ENCODE measurements at places on chromosomes 4 and X. TPM values are rescaled to one million over a fixed set of nuclear protein-coding genes. Genes with fewer than 3 reads are reported as not detected.

DNA sequence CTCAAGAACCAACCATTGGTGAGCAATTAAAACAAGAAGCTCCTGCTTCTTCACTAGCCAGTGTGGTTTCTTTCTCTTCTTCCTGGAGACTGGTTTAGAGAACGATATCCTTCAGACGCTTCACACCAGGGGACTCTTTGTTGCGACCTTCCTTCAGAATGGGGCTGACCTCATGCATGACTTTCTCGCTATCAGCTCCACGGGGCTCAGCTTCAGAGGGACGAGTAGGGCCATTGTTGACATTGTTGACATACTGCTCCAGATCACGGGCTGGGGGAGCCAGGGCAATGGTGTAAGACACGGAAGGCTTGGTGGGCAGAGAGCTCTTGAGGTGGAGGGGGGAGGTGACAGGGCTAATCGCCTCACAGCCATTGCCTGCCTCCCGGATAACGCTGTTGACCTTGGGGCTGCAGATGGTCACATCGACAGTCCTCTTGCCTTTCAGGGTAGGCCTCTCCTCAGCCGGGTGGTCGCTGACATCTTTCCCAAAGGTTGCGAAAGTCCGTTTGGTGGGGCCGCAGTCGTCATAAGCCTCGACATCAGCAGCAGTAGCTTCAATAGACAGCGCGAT lies 113.8 kb downstream of the PCDH19 start:
- no peak for DNase-seq

DNA sequence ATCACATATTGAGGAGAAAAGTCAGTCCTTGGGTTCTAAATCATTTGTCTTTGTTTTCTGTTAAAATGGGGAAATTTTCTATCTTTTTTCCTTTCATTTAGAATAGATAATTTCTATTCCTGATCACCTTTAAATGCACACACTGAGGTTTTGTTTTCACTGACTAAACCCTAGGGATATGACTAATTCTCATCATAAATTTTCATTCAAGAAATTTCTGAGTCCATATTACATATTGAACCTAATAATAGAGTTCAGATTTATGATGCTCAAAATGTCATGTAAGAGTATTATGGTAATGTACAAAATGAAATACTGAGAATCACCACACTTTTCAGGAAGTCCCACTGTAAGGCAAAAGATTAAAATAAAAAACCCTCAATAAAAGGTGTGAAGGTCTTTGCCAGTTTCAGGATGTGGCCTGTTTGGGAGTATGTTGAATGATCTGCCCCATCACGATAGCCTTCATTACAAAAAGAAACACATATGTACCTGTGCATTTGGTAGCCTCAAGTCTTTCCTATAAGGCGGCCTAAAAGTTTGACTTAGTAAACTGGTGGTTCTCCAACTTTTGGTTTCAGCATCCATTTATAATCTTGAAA lies 49.4 kb downstream of the LEF1 start:
- DNase-seq = no peak

DNA sequence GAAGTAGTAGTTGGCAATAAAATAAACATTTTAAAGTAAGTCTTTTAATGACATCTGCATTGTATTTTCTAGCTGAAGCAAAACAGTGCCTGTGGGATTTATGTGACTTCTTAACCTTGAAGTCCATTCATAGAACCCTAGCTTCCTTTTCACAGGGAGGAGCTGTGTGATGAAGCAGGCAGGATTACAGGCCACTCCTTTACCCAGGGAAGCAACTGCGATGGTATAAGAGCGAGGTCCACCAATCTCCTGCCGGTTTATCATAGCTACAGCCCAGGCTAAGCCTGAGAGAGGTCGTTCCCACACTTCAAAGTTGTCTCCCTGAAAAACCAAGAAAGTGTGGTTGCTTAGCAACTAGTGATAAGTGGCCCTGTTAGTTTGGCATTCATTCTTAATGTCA lies 7.0 kb downstream of the RPL36A start:
- DNase-seq = no peak

DNA sequence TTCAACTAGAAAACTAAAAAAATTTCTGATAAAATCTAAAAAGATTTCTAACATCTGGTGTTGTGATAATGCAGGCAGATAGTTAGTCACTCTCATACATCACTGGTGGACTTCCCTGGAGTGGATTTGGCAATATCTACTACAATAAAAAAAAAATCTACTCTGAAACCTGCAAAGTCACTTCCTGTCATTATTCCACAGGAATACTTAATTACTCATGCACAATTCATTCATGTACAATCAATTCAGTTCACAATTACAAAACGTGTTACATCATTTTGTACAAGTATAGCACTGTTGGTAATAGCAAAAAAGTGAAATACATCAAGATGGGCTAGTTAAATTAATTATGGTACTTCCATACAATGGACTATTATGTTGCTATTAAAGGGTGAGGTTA lies 16.5 kb upstream of the RHOH start:
- no peak for DNase-seq

The TIGD2 gene
- total RNA-seq = 10.8 TPM
